Activated effector memory CD4-positive, alpha-beta T cell treated with anti-CD3 and anti-CD28 coated beads, Interleukin-2, amount 50 U/mL, for 16 hours (primary cell): ENCODE measurements at places on chromosomes 5 and 9.

DNA sequence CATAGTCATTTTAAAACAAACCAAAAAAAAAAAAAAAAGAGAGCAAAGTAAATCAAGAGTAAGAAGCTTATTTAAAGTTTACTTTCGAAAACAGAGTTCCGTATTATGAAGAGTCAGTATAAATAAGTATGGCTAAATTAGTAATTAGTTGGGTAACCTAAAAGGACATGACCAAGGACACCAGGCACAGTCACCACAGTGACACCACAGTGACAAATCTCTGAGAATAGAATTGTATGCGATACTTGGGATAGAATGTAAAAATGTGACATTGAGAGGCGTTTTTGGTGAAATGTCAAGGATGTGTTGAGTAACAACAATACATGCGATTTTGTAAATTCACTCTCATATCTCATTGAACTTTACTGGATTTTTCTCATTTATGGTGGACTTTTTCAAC is 150.9 kb upstream of the SPEF2 start:
- no peak for DNase-seq

DNA sequence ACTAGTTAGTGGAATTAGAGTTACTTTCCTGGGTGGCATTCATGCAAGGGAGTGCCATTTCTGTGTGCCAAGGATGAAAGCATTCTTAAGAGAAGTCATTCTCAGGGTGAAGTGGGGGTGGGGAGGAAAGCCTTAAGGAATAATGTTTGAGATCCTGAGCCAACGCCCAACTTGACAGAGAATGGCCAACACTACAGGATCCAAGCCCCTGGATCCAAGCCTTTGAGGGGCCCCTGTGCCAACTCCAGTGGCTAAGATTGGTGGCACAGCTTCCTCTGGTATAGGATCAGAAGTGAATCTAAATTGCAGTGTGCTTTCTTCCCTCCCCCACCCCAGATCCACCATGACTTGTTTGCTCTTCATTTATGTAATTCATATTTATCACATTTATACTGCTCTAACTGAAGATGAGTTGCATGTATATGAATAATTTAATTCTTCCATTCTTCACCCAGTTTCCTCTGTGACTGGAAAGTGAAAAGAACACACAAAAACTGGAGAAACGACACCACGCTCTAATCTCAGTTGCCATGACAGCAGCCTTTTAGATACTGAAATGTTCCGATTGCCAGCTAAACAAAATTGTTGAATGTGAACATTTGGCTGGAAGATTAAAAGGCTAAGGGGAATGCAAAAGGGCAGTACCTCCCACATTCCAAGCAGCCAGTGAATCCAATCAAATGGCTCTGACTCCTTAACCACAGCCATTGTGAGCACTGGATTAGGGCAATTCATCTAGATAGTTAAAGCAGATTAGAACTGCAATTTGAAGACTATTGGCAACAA is 4.5 kb downstream of the ZNF608 start:
- DNase-seq = no peak

DNA sequence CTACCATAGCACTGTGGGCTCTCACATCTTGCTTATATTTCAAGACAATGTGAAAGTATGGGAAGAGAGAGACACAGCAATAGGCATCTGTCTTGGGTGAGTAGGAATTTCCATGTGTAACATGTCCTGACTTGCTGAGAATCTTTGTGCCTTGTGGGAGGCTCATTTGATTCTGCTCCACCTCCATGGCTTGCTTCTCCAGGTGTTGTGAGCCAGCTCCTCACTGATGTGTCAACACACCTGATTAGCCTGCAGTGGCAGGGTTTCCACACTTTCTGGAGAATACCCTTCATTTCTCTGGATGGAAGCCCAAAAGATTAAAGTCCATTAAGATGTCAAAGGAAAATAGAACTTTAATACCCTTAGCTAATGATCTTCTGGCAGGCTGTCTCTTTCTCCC is 613.6 kb downstream of the ZNF608 start:
- no peak for DNase-seq

- no peak for DNase-seq
Measured at GRCh38 chr5:174794931-174795672, 70.7 kb downstream of the MSX2 start.

DNA sequence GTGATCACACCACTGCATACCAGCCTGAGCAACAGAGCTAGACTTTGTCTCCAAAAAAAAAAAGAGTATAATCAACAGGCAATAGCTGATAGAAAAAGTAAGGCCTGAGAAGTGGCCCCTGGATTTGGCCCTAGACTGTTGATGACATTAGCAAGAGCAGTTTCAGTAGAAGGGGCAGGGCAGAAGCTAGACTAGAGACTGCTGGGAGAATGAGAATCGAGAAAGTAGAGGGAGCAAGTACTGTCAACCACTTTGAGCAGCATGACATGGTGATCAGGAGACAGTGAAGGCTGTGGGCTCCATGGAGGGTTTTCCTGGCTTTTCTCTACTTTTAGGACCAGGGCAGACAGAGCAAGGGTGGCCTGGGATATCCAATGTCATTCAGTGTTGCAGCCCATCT is 34.9 kb upstream of the B4GALT1 start:
- no peak for DNase-seq

- DNase-seq = no peak
Measured at GRCh38 chr9:22840641-22841040, 394.0 kb downstream of the DMRTA1 start.
